ENCODE measurements at places on chromosomes 16 and 17.

DNA sequence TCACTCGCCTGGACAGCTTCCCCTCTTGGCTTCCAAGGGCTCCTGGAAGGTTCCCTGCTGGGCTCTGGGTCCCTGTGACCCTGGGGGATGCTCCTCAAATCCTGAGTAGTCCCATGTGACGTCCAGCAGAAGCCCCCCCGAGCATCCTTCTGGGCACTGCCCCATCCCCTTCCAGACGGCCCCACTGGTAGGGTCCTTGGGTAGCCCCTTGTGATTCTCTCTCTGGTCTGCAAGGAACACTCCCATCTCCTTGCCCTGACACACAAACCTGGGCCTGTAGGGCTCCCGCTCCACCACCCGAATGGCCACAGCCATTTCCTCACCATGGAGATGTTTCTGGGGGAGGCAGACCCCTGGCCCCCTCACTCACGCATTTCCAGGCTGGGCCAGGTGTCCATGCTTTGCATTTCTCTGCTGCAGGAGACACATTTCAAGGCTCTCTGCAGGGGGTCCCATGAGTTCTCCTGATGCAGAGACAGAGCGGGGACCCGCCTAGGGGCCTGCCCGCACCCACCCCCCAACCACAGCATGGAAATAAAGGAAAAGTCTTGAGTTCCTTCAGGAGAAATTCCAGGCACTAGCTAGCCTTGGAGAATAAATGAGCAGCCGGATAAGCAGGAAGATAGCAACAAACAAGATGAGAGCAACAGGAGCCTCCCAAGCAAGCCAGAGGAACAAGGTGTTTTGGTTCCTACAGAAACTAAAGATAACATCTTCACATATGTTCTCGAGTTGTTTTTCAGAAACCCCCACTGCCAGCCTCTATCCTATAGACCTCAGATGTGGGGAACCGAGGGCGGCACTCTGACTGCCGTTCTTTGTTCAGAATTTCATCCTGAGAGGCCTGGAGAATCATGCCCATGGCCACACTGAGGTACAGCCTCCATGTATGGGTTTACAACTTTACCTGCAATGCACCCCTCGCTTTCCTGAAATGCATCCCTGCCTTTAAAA lies 128.8 kb downstream of the MGAT5B start:
- no peak for DNase-seq

DNA sequence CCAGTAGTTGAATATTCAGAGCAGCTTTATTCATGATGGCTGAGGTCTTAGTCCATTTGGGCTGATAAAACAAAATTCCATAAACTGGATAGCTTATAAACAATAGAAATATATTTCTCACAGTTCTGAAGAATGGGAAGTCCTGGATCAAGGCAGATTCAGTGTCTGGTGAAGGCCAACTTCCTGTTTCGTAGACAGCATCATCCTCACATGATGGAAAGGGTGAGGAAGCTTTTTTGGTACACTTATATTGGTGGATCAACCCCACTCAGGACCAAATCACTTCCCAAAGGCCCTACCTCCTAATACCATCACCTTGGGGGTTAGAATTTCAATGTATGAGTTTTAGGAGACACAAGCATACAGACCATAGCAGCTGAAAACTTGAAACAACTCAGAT lies 224.2 kb downstream of the CYB561 start:
- no peak for DNase-seq

DNA sequence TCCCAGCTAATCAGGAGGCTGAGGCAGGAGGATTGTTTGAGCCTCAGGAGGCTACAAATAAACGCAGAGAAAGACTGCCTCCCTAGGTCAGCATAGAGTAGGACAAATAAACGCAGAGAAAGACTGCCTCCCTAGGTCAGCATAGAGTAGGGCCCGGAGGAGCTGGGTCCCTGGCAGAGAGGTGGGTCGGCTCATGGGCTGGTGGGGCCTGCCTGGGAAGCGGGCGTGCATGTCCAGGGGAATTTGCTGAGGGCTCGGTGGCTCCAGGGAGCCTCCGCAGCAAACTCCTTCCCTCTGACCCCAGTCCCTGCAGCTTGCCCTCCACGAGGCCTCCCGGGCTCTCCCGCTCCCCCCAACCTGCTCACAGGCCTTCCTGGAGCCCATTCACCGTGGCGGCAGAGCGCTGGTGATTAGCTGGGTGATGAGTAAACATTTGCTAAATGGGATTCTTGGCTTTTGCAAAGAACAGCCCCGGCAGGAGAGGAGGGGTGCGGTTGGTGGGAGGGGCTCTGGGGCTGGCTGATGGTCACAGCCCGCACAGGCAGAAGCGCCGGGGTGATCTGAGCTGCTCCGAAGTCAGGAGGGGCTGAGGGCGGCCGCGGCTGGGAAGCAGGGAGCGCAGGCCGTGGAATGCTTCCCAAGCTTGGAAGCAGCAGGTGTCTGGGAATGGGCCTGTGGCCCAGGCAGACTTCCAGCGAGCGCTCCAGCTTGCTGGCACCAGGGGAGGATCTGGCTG lies 93.1 kb downstream of the RTN4RL1 start:
- no peak for DNase-seq

- DNase-seq, result peak; percentile 78
Observed at GRCh38 chr16:88857728-88858339, 907 bp downstream of the TRAPPC2L start.

- no peak for DNase-seq
Observed at GRCh38 chr17:61536422-61536955, 54.5 kb downstream of the NACA2 start.

GRCh38 chr17:63925615-63926014 lies 6.5 kb downstream of the CD79B start:
- DNase-seq, result no peak

DNA sequence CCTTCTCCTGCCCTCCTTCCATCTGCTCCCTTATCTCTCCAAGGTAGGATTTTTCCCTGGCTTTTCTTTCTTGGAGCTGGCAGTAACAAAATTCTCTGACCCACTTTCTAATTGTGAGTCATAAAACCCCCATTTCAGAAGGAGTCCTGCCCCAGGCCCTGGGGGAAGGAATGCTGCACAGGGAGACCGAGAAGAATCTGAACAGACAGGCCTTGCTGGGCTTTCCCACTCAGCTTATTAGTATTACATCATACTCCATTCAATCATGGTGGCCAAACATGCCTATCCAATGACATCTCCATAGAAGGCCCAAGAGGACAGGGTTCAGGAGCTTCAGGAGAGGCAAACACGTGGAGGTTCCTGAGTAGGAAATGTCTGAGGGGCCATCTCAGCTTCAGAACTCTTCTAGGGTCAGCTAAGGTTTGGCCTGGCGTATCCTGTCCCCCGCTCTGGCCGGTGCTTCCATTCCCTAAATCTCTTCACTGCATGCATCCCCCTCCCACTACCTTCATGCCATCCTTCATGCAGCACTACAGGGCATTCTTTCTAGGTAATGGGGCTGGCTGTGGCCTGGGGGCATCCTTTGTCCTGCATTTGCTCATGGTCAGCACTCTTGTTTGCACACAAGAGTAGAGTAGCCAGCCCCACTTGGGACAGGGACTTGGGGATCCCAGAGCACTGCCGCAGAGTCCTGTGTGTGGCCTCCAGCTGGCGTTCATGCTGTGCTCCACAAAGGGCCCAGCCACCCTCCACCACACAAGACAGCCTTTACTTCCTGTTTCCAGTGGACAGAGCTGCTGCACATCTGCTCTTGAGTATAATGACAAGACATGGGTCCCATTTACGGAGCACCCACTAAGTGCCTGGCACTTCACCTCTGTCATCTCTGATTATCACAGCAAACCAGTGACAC lies 8.2 kb downstream of the SLC6A2 start:
- DNase-seq, result no peak

- DNase-seq, result peak; percentile 90
Observed at GRCh38 chr17:45248132-45248957, 13.5 kb downstream of the SPATA32 start.
